ENCODE measurements at places on chromosomes 5 and 9. TPM values are rescaled to one million over a fixed set of nuclear protein-coding genes. Genes with fewer than 3 reads are reported as not detected.

Gene C5orf58
- total RNA-seq, result not detected

Gene CCL19
- 4.4 TPM for total RNA-seq

DNA sequence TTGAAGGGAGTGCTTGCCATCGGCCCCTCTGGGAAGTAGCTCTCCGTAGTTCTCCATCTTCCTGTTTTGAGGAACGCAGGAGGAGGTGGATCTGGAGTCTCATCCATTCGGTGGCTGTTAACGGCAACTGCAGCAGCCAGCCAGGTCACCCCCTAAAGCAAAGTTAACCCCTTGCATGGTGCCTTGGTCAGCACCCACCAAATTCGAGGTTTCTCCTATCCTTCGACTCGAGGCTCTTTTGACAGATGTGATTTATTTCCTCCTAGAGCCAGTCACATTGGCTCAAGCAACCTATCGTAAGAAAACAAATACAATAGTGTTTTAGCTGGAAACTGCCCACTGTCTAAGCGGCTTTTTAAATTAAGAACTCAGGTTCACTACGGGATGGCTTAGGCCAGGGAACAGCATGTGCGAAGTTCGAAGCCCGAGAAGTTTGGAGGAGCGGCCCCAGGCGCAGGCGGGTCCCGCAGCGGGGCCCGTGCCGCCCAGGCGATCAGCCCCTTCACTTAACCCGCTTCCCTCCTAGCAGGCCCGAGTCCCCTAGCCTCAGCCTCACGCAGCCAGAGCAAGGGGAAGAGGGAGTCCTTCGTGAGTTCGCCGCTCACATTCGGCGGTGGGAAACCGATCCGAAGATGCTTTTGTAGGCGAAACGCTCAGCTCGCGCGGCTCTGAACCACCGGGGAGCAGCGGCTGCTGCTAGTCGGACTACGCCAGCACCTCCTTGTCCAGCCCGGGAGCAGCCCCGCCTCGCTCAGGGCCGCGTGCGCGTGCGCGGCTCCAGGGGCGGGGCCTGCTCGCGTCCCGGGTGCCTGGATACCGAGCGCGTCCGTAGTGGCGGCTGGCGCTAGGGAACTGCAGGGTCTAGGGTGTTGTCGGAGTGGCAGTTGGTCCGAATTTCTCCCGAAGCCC, at the start of gene ROPN1L:
Gene ROPN1L (plus strand): TSS at position 797 of the 909 bp plus-strand sequence. CDS start 289 bp downstream, outside the sequence.
- peak; percentile 88 for DNase-seq

Gene CD72
- not detected for total RNA-seq

Gene PTGR1
- total RNA-seq, result 35.6 TPM

DNA sequence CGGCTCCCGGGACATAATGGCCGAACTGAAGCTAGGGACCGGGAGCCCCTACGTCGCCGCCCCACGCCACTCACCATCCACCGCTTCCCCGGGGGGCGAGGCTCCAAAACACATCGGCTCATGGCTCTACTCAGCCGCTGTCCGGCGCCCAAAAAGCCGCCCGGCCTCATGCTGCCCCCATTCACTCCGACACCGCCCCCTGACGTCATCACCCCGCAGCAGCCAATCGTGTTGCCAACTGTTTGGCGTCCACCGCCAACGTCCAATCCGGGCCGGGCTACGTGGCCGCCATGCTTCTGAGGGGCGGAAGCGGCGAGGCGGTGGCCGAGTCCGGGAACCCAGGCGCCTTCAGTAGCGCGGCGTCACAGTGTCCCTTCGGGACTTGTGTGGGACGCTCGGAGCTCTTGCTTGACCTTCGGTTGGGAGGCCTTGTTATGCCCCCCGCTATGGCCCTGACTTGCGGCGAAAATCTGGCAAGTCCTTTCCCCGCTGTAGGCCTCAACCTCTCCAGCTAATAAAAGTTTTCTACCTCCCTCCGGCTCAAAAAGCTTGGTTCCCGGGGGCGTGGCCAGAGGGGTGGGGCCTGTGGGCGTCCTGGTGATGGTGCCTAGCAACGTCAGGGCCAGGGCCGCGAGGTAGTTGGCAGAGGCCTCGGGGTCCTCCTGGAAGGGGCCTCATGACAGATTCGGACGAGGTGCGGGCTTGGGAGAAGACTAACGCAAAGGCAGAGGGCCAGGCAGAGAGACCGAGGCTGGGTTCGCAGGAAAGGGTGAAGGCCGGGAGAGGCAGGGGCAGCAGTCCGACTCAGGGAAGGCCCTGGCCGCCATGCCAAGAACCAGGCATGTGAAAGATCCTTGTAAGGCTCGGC, at the start of the genes PTRH1 and TTC16:
Gene PTRH1 (minus strand): TSS at position 194 of the 868 bp plus-strand sequence. CDS start 24 bp downstream, at position 170.
Gene TTC16 (plus strand): TSS at position 610 of the 868 bp plus-strand sequence. CDS start 67 bp downstream, at position 677.
- DNase-seq, result peak; percentile 99

Gene ZSWIM6
- 14.5 TPM for total RNA-seq

- DNase-seq, result no peak
These were observed 374.9 kb upstream of the IRX1 start for GRCh38 chr5:3220638-3221288.

Gene EXOC3
- 94.9 TPM for total RNA-seq

- no peak for DNase-seq
These were observed 309.3 kb upstream of the SEMA6A start for GRCh38 chr5:116883875-116884274.

- no peak for DNase-seq
These were observed 29.4 kb upstream of the PDCL start for GRCh38 chr9:122857815-122858214.

DNA sequence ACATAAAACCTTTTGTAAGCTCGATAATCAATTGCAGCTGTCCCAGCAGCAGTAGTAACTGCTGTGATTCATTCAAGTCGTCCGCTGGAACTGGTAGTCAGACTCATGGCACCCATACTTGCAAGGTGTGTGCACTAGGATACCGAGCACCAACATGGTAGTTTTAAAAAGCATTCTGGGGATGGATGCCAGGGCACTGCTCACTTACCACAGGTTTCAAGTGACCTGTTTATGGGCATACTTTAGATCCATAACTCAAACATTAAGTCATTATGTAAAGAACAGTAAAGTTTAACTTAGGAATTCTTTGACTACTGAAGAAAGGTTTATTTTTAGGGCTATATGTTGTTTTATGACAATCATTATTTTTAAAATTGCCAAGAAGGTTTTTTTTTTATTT, 2277.6 kb downstream of the MAT2B start:
- DNase-seq, result no peak

GRCh38 chr5:96943799-96944198, 7.9 kb downstream of the LNPEP start:
- no peak for DNase-seq

Gene LYRM7
- total RNA-seq, result 3.8 TPM

GRCh38 chr9:78892182-78892581, 595.3 kb downstream of the PSAT1 start:
- no peak for DNase-seq

- DNase-seq, result peak; percentile 6
These were observed 41.6 kb upstream of the TMEM215 start for GRCh38 chr9:32741706-32742105.

GRCh38 chr9:98158071-98158831, 34.2 kb downstream of the CORO2A start:
- no peak for DNase-seq

- no peak for DNase-seq
These were observed 671.0 kb downstream of the DMRTA1 start for GRCh38 chr9:23117616-23118015.

Gene CRB2
- not detected for total RNA-seq

DNA sequence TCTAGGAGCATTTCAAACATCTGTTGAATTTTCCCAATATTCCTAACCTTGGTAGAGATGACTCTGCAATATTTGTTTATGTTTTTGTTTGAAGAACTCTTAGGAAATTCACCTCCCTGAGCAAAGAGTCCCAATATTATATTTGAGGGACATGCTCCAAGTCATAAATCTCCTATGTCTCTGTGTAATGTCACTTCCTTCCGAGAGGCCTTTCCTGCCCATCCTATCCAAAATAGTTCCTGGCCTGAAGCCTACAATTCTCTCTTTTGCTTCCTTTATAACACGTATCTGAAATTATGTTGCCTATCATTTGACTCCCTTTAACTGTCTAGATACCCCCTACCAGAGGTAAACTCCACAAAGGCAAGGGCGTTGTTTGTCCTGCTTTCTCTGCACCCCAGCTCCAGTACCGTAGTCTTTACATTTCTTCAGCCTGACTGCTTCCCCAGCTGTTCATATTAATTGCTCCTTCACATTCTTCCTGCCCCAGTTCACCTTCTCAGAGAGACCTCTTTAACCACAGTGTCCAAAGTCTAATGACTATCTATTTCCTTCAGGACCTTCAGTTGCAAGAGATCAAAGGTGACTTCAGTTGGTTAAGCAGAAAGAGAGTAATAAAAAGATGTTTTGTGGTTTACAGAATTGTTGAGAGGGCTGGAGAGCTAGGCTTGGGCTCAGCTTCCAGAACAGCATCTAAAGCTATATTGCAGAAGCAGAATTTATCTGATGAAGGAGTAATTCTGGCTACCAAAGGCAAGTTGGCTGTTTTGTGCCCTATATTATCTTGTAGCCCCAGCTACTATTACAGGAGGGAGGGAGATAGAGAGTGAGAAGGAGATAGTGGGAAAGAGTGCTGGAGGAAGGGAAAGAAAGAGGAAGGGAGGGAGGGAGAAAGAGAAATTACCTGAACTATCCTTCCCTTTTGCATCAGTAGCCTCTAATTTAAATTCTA, 109.3 kb upstream of the TMEM161B start:
- DNase-seq, result no peak

- no peak for DNase-seq
These were observed 15.4 kb downstream of the CERT1 start for GRCh38 chr5:75496026-75496425.

Gene ENG
- total RNA-seq, result 4.0 TPM

Gene CMYA5
- total RNA-seq, result 6.4 TPM

GRCh38 chr5:13249854-13250253, 694.6 kb downstream of the DNAH5 start:
- DNase-seq, result no peak

DNA sequence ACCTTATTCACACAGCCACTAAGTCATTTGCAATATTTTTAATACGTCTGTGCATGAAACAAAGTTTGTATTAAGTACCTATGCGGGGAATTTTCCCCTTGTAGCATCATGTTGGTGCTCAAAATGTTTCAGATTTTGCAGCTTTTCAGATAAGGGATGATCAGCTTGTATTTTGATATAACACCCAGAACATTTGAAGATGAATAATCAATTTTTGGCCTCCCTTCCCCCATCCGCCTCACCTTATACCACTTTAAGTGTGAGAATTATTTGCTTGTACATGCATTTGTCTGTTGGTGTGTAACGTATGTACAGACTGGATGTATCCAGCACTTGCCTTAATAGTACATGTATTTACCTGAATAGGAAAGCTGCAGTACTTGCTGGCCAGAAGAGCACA, 1.7 kb downstream of the JAK2 start:
- DNase-seq, result no peak

DNA sequence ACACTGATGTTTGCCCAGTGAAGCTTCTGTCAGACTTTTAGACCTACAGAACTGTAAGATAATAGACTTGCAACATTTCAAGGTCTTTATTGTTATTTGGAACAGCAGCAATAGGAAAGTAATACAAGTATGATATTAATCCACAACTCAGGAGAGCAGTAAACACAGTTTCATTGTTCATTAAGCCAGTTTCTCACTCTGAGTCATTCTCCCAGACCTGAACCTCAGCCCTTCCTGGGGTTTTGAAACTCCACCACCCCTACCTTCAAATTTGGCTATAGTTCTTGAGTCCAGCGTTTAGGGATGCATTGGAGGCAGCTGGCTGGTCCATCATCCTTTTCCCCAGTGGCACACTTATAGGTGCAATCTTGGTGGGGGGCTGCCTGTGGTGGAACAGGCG, 203.2 kb downstream of the RAB3C start:
- DNase-seq, result no peak

Gene GALNT12
- 212 TPM for total RNA-seq

Gene C9orf153
- not detected for total RNA-seq

DNA sequence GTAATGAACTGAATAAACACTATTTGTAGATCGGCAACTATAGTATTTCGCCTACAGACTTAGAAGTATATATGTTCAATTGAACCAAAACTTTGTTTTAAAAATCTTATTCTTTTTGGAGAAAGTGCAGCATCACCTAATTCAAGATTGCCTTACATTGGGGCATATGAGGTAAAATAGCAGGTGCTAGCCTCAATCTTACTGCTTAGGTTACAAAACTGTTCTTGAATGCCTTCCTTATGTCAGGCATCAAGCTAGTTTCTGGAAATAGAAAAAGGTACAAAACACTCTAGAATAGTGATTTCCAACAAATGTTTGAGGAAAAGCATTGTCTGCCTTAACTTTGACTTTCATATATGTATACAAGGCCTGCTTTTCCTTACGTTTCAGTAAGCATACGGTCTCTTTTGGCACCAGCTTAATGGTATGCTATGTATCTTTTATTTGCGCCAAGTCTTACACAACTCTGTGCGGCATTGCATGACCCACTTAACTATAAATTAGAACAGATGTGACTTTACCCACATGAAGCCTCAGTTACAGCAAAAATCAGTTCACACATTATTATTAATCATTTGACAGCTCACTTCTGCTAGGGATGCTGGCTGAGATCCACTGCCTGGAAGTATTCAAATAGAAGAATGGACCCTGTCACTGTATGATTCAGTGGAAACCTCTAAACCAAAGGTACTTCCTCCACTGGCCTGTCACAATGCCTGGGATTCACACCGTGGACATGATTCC, 174.1 kb downstream of the PRELID2 start:
- DNase-seq, result no peak

Gene IFT74
- 24.0 TPM for total RNA-seq

DNA sequence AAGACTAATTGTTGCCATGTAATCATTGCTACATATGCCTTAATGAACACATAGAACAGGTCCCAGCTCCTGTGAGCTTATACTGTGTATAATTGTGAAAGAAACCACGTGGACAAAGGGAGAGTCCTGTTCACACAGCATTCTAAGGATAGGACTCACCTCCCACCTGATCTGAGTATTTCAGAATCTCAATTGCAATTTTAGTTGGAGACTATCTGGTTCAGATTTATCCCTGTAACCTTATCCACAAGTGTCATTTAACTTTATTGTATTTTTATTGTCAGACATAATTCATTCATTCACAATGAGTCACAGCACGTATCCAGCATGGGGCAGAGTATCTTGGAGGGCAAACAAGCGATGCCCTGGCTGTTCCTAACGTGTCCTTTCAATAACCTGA, 448.3 kb downstream of the NTRK2 start:
- DNase-seq, result no peak
